CD4-positive, alpha-beta memory T cell (primary cell): ENCODE measurements at places on chromosomes 3 and 15. TPM values are rescaled to one million over a fixed set of nuclear protein-coding genes. Genes with fewer than 3 reads are reported as not detected.

DNA sequence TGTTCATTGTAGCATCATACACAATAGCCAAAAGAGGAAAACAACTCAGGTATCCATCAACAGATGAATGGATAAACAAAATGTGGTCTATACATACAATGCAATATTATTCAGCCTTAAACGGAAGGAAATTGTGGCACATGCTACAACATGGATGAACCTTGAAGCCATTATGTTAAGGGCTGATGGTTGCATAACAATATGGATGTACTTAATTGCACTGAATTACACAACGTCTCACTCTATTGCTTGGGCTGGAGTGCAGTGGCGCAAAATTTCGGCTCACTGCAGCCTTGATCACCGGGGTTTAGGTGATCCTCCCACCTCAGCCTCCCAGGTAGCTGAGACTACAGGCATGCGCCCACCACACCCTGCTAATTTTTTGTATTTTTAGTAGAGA, 7.0 kb upstream of the TMEM62 start:
- peaks cover 11% of the 10 kb centered on the region for H3K4me1 ChIP-seq
- no peak for DNase-seq
- no peak overlapping the region for H3K27ac ChIP-seq

DNA sequence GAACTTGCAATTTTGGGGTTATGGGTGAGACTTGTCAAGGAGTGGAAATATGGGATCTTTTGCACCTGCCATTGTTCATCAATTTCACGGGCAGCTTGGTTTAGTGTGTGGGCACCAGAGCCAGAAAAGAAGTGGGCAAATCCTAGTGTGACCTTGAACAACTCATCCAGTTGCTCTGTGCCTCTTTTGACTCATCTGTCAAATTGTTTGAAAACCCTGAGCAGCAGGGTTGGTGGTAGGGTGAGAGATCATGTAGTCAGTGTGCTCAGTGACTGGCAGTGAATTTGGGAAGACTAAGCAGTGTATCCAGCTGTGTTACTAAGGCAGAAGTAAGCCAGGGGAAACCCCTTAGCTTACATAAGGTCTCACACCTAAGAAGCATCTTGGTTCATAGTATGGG, 293.0 kb upstream of the TRIM42 start:
- H3K27me3 ChIP-seq, result no peaks in the 10 kb centered on the region
- no peak overlapping the region for H3K4me3 ChIP-seq
- DNase-seq, result no peak
- H3K36me3 ChIP-seq, result no peaks in the 10 kb centered on the region

- H3K4me3 ChIP-seq, result no peak overlapping the region
- no peak for DNase-seq
- peaks cover 21% of the 10 kb centered on the region for H3K36me3 ChIP-seq
- no peaks in the 10 kb centered on the region for H3K4me1 ChIP-seq
These were observed 33.5 kb downstream of the ABCC5 start for GRCh38 chr3:183984127-183984740.

The GABRR3 gene
- polyA plus RNA-seq, result 0.03 TPM

The SUSD5 gene
- polyA plus RNA-seq, result 0.21 TPM

DNA sequence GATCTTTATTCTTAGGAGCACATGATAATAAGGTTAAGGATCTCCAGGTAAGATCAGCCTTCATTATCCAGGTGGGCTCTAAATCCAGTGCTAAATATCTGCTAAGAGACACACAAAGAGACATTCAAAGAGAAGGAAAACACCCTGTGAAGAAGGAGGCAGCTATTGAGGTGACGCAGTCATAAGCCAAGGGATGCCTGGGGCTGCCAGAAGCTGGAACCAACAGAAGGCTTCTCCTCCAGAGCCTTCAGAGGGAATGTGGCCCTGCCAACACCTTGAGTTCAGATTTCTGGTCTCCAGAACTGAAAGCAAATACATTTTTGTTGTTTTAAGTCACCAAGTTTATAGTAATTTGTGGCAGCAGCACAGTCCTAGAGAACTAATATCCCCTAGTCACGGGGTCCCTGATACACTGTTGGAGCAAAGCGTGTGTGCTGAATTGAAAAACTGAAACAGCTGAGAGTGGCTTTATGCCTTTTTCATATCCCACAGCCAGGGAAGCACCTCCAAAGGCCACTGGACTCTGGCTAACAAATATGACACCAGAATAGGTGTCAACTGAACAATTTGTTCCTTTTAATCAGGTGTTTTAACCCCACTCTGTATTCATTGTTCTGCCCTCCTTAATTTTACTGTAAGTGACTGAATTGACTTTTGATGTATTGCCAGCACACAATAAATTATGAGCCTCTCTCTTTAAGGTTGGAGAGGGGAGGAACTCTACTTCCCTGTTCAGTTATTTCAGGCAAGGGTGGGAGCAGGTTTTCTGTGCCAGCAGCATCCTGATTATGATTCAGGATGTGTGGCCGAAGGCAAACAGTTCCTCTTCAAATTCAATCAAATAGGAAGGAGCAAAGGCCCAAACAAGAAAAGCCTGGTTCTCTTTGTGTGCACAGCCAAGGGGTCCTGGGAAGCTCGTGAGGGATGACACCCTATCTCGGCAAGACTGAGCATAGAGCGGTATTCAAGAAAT, 151.8 kb upstream of the HES1 start:
- H3K27ac ChIP-seq, result no peak overlapping the region
- no peaks in the 10 kb centered on the region for H3K27me3 ChIP-seq
- H3K4me3 ChIP-seq, result no peak overlapping the region
- no peak for DNase-seq
- H3K4me1 ChIP-seq, result no peaks in the 10 kb centered on the region

- H3K27me3 ChIP-seq, result no peaks in the 10 kb centered on the region
- DNase-seq, result no peak
- H3K4me1 ChIP-seq, result no peaks in the 10 kb centered on the region
- no peak overlapping the region for H3K27ac ChIP-seq
These were observed 45.9 kb downstream of the POLR2M start for GRCh38 chr15:57752436-57752835.

GRCh38 chr15:49863431-49864224, 242.8 kb downstream of the DTWD1 start:
- no peaks in the 10 kb centered on the region for H3K4me1 ChIP-seq
- no peak for DNase-seq
- H3K4me3 ChIP-seq, result no peak overlapping the region
- H3K27me3 ChIP-seq, result no peaks in the 10 kb centered on the region
- H3K27ac ChIP-seq, result no peak overlapping the region
- no peaks in the 10 kb centered on the region for H3K36me3 ChIP-seq

DNA sequence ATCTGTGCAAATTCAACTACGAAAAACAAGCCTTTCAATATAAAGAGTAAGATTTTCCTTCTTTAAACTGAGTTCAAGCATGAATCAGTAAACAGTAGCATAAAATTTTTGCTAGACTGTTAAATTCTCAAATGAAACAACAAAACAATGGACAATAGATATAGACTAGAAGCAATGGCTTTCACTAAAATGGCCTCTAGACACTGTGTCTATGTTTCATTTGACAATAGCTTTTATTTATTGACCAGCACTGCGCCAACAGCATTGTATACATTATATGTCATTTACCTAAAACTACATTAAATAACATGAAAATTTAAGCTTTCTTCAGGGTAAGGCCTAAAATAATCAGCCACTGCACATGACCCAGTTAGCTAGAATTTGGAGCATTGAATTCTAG, 148.5 kb downstream of the DUT start:
- no peaks in the 10 kb centered on the region for H3K27me3 ChIP-seq
- H3K4me1 ChIP-seq, result no peaks in the 10 kb centered on the region
- H3K36me3 ChIP-seq, result no peaks in the 10 kb centered on the region
- no peak overlapping the region for H3K27ac ChIP-seq

The CCR3 gene
- 0.60 TPM for polyA plus RNA-seq

DNA sequence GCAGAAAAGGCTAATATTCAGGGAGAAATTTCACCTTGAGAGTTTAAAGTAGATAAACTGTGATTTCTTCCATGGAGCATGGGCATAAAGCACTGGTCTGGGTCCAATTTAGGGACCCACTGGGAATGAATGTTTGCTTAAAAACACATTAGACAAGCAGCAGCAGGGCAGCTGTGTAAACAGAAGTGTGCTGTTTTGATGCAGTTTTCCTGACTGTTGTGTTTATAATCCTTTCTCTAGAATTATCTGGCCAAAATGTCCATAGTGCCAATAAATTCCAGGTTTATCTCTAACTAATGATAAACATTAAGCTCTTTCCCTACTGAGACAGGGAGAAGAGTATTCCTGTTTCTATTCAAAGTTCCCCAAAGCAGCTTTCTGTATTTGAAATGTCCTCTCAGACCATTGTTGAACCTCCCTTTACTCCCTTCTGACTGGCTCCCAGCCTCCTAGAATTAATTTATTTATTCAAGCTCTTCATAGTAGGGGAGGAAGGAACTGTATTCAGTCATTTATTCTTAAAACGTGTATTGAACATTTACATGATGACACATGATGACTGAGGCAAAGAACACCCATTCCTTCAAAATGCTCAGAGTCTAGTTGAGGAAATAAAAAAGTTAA, 7.0 kb upstream of the TM4SF18 start:
- H3K4me3 ChIP-seq, result no peak overlapping the region
- no peaks in the 10 kb centered on the region for H3K4me1 ChIP-seq
- no peaks in the 10 kb centered on the region for H3K36me3 ChIP-seq
- no peaks in the 10 kb centered on the region for H3K27me3 ChIP-seq
- DNase-seq, result no peak
- H3K27ac ChIP-seq, result no peak overlapping the region

DNA sequence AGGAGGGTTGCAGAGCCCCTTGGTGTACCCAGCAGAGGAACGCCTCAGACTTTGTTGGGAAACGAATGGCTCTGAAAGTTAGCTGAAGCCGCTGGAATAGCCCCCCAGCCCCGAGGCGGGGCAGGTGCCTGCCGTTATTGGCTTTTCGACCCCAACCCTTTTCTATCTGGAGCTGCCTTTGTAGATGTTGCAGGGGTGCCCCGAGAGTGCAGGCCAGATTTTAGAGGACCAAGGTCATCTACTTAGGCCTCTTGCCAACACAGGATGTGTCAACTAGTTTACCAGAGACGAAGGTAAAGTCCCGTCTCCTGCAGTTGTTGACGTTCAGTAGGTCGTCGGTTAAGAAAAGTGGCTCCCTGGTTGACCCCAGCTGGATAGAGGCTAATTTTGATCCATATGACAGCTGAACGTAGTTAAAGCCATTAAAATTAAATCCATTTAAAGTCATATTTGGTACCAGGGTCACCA, 579 bp upstream of the UBE3A start:
- no peaks in the 10 kb centered on the region for H3K27me3 ChIP-seq
- H3K36me3 ChIP-seq, result no peaks in the 10 kb centered on the region
- no peak for DNase-seq
- H3K4me1 ChIP-seq, result peaks cover 39% of the 10 kb centered on the region
- H3K4me3 ChIP-seq, result peak overlapping the region; percentile 73

- peaks cover 6% of the 10 kb centered on the region for H3K36me3 ChIP-seq
- H3K4me3 ChIP-seq, result no peak overlapping the region
- no peak overlapping the region for H3K27ac ChIP-seq
- H3K27me3 ChIP-seq, result no peaks in the 10 kb centered on the region
- peaks cover 11% of the 10 kb centered on the region for H3K4me1 ChIP-seq
These were observed 13.5 kb downstream of the PTPN23 start for GRCh38 chr3:47394140-47394870.

GRCh38 chr3:78244136-78244535, 1204.2 kb downstream of the ROBO2 start:
- H3K36me3 ChIP-seq, result no peaks in the 10 kb centered on the region
- H3K27ac ChIP-seq, result no peak overlapping the region
- DNase-seq, result no peak
- H3K27me3 ChIP-seq, result no peaks in the 10 kb centered on the region
- H3K4me3 ChIP-seq, result no peak overlapping the region
- no peaks in the 10 kb centered on the region for H3K4me1 ChIP-seq

GRCh38 chr15:52786436-52787122, 3.6 kb downstream of the ONECUT1 start:
- H3K4me3 ChIP-seq, result no peak overlapping the region
- no peaks in the 10 kb centered on the region for H3K36me3 ChIP-seq
- H3K27ac ChIP-seq, result no peak overlapping the region
- DNase-seq, result no peak
- peaks cover 40% of the 10 kb centered on the region for H3K4me1 ChIP-seq

The CNTN3 gene
- polyA plus RNA-seq, result not detected

The CEP19 gene
- polyA plus RNA-seq, result 5.4 TPM

DNA sequence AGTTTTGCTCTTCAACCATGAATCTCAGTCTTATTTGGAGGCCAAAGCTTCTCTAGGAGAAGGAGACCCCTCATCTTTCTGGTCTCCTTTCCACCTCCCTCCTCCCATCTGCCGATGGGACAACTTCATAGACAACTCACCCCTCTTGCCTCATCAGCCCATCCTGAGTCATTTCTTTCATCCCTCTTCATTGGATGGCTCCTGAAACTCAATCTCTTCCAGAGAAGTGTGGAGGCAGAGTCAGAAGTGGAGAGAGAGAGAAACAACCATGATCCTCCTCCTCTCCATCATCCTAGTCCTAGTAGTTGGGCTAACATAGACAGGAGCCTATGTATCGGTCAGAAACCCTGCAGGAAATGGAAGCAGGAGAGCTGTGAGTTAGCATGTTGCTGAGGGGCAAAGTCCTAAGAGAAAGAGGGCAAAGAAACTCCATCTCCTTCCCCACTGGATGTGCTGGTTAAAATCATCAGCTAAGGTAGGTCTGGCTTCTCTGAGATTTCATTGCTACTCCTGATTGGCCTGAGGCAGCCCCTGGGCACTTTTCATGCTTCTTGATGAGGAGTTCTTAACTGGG, 21.3 kb upstream of the HCN4 start:
- H3K36me3 ChIP-seq, result no peaks in the 10 kb centered on the region
- H3K4me1 ChIP-seq, result no peaks in the 10 kb centered on the region
- H3K4me3 ChIP-seq, result no peak overlapping the region
- no peak for DNase-seq

DNA sequence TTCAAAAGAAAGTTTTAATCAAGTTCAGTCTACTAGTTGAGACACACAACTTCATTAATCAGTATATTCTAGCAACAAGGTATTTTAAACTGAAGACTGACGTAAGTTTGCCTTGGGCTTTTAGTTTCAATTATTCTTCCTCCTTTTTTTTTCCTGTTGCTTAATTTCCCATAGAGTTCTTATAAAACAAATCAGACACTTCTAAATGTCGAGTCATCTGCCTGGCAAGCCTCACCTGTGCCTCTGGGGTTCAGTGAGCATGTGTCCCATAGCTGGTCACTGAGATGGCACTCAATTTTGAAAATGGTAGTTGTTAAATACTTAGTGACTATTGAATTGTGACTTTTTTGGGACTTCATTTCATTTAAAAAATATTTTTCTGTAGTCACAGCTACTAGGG, 27.4 kb downstream of the NKIRAS1 start:
- DNase-seq, result no peak
- peaks cover 4% of the 10 kb centered on the region for H3K36me3 ChIP-seq
- no peaks in the 10 kb centered on the region for H3K4me1 ChIP-seq
- H3K4me3 ChIP-seq, result no peak overlapping the region
- no peaks in the 10 kb centered on the region for H3K27me3 ChIP-seq
